ENCODE measurements at places on chromosomes 16 and 17.

DNA sequence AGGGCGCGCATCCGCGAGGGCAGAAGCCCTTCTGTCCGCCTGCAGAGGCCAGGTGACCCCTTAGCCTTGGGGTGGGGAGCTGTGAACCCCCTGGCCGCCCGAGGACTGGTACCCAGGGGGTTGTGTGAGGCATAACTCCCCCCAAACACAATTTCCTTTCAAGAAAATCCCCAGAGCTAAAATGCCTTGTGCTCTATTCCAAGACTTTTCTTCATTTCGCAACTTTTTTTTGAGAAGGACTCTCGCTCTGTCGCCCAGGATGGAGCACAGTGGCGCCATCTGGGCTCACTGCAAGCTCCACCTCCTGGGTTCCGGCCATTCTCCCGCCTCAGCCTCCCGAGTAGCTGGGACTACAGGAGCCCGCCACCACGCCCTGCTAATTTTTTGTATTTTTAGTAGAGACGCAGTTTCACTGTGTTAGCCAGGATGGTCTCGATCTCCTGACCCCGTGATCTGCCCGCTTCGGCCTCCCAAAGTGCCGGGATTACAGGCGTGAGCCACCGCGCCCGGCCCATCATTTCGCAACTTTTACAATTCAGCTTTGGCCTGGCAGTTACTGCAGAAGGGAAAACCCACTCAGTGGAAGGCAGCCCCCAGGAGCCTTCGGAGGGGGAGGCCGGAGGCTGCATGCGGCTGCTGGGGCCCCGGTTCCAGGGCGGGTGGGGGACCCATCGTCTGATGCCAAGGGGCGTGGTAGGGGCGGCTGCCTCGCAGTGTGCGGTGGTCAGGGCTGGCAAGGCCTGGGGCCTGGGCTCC, 963 bp upstream of the APRT start:
- no peak for DNase-seq

- DNase-seq = no peak
These were observed 11.0 kb downstream of the DNASE1 start for GRCh38 chr16:3665508-3665907.

GRCh38 chr17:60098578-60098977, 19.9 kb upstream of the HEATR6 start:
- no peak for DNase-seq

GRCh38 chr16:81212830-81213465, 25.5 kb upstream of the BCO1 start:
- no peak for DNase-seq

DNA sequence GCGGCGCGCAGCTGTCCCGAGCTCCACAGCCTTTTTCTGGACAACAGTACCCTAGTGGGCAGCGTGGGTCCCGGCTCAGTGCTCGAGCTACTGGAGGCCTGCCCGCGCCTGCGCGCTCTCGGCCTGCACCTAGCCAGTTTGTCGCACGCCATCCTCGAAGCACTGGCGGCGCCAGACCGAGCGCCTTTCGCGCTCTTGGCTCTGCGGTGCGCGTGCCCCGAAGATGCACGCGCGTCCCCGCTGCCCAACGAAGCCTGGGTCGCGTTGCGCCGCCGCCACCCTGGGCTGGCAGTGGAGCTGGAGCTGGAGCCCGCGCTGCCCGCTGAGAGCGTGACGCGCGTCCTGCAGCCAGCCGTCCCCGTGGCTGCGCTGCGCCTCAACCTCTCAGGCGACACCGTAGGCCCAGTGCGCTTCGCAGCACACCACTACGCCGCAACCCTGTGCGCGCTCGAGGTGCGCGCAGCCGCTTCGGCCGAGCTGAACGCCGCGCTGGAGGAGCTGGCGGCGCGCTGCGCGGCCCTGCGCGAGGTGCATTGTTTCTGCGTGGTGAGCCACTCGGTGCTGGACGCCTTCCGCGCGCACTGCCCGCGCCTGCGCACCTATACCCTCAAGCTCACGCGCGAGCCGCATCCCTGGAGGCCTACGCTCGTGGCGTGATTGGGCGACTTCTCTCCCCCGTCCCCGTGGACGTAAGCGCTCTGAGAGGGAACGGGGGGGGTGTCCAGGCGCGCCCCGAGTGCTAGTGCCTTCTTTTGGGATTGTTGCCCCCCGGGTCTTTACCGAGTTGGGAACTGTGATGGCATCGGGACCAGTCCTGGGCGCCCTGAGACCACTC, 1.2 kb upstream of the HSF4 start:
- DNase-seq = no peak

DNA sequence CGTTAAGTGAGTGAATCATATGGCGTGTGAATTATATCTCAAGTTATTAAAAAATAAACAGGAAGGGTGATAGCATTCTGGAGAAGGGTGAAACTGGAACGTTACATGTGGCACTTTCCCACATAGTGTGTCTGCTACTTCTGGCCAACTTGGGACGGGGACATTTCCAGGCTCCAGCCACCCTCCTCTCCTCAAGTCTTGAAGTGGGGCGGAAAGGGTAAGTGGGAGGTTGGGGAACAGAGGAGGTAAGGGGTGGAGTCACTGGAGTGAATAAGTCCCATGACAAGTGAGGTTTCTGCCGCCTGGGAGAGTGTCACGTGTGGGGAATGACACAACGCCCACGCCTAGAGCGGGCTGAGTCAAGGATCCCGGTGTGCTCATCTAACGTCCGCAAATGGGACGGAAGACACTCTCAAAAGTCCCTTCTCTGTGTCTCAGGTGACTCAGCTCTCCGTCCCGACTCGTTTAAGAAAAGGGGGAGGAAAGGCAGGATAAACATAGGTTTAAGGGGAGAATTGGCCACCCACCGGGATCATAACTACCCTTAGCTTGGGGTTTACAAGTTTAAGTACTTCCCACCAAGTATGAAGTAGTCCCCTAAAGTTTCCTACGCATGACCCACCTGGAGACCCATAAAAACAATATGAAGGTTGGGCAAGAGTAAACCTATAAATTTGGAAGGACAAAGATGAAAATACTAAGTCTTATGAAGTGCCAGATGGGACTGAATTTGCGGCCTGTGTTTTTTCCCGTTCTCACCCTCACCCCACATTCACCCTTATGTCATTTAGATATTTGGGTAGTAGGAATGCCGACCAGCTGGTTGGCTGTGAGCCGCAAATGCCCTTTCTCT, 1.2 kb upstream of the SPAG9 start:
- DNase-seq = peak; percentile 28

GRCh38 chr16:5862103-5862840, 764.7 kb upstream of the EEF2KMT start:
- DNase-seq = no peak

GRCh38 chr16:57258910-57259475, 13.9 kb downstream of the ARL2BP start:
- DNase-seq = no peak

- DNase-seq = no peak
These were observed 916.9 kb upstream of the SOX9 start for GRCh38 chr17:71203953-71204352.

- DNase-seq = peak; percentile 53
These were observed 488 bp downstream of the SPSB3 start for GRCh38 chr16:1781758-1782407.

DNA sequence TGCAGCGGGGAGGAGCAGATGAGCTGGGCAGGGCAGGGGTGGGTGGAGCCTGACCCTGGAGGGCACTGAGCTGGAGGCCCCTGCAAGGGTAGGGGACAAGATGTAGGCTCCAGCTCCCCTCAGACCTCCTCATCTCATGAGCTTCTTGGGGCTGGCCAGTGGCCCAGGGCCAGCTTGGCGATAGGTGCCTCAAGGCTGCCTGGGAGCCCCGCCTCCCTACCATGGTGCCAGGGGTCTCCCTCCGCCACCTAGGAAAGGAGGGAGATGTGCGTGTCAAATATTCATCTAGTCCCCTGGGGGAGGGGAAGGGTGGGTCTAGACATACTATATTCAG, 3.9 kb downstream of the HIRIP3 start:
- DNase-seq = no peak

DNA sequence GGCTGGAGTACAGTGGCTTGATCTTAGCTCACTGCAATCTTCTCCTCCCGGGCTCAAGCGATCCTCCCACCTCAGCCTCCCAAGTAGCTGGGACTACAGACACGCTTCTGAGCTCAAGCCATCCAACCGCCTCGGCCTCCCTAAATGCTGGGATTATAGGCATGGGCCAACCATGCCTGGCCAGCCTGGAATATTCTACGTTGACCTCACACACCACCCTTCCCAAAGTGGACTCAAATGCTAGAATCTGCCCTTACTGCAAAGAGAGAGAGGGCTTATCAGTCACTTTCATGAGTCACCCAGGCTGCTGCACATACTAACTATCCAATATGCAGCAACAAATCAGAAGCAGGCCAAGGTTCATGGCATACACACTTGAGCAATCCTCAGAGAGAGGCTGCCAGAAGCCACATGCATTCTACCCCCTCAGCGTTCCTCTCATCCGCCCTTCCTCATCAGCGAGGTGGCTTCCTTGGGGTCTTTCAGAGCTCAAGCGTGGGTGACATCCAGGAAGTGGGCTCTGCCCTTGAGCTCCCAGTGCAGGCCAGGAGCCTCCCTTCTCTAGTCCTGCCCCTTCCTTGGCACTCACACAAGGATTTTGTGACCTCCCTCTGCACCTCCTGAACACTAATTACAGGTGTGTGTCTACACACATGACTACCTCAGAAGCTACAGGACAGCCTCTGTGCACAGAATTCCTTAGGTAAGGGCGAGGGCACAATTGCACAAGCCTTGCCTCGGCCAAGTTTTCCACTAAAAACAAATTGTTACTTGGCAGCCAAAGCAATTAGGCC, 24.8 kb upstream of the SIAH1 start:
- DNase-seq = no peak

GRCh38 chr16:61596655-61597054, 439.6 kb downstream of the CDH8 start:
- DNase-seq = no peak

DNA sequence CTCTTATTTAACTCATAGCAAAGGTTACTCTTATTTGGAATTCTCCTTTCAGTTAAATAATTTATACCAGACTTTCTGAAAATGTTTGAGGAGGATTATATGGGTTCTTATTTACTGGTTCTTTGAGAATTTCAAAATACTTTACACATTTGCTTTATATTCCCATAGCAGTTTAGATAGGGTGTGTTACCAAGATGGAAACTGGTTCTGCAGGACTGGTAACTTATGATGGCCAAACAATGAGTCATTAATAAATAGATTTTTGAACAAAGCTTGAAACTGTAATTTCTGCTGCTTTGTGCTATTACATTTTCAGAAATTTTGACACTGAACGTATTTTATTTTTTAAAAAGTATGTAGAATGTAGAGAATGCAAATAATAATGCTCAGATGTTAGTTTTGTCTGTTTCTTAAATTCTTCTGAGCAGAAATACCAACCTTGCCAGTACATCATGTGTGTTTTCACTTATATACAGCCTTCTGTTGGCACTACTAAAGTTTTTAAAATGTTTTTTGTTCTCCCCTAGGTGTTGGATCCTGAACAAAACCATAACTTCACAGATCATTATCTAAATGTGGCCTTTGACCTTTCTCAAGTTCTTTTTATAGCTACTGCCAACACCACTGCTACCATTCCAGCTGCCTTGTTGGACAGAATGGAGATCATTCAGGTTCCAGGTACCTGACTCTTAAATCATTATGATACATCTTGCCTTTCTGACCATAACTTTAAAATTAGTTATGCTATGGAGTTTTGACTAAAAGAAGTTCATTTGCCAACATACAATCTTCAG, 48.3 kb upstream of the ABCC11 start:
- no peak for DNase-seq

- DNase-seq = peak; percentile 42
These were observed 48.4 kb upstream of the KDM8 start for GRCh38 chr16:27154705-27155521.

GRCh38 chr17:42276609-42277341, 584 bp upstream of the STAT5B start:
- no peak for DNase-seq

DNA sequence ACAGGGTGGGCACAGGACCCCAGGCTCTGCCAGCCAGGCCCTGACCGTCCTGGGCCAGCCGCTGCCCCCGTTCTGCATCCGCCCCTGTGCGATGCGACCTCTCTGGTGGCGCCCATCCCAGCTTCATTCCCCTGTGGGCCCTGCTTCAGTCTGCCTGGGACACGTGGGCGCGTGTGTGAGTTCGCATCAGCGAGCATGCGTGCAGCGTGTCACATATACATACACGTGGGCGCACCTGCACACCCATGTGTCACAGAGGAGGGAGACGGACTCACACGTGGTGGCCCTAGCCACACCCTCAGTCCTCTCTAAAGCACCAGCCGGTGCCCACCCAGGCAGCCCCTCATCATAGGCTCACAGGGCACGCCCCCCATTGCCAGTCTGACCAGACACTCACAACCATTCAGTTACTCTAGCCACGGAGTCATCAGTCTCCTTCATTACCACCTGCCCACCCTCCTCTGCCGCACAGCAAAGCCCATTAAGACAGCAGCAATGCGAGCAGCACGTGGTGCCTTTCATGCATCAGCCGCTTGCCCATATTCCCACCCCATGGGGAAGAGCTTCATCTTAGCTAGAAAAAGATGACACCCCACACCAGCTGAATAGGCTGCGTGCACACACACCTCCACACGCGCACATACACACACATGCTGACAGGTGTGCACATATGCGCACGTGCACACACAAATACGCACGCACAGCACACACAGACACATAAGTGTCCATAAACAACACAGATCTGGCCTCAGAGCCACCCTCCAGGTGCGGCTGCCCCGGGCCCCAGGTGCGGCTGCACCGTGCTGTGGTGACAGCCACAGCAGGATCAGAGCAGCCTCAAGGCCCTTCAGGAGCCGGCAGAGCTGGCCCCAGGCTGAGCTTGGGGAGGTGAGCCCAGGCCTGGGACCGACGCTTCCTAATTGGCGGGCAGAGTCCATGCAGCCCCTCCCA, 9.5 kb upstream of the CDH15 start:
- DNase-seq = no peak

GRCh38 chr17:37255432-37255831, 120.4 kb upstream of the C17orf78 start:
- DNase-seq = no peak

DNA sequence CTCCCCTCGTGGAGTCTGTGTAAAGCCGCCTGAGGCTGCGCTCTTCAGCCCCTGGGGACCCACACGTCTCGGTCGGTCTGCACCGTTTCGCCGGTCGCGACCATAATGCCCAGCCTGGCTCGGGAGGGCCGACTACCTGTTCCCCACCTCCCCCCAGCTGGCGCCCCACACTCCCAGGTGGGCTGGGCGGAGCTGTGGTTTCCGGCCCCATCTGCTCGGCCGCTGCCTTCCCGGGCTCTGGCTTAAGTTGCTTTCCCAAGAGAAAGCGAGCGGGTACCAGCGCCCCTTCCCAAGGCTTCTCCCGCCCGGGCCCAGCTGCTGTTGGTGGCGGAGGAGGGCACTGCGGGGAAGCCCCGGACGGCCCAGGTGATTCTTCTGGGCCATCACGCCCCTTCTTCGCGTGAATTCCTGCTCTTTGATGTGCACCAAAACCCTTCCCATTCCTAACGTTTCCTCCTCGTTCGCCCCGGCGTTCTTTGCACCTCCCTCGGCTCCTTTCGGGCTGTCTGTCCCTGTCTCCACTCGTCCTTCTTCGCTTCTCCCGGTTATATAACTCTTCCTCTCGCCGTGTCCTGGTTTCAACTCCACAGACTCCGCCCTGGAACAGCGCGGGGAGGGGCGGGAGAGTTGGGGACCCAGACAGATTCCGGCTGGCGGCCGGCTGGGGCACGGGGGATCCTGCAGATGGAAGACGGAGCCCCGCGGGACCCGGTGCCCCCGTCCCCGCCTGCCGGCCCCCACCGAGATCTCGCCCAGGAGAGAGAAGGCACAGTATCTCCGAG, 2.0 kb downstream of the KDM6B start:
- no peak for DNase-seq
